ENCODE measurements at places on chromosomes 11 and 22.

DNA sequence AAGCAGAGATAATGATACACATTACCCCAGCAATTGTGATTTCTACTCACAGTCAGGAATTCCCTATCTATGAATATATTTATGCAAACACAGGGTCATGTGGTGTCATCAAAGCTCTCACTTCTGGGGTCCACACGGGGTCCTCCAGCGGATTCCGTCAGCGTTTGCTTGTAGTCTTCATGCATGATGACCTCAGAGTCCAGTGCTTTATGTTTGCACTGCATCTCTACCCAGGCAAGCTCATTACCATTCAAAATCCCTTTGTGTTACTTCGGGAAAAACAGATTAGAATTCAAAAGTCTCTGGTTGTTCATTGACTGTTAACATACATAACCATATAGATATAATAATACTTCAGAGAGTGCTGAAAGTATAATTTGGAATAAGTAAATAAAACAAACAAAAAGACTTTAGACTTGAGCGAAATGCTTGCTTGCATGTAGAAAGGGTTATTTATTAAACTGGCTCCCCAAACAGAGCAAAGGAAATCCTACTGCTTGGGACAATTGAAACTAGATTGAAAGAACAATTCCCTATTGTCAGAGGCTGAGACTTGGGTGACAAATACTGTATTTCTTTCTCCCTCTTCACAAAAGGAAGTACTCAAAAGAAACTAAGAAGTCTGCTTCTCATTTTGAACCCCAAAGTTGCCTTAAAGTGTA lies 423.1 kb downstream of the ETS1 start:
- no peak for DNase-seq

DNA sequence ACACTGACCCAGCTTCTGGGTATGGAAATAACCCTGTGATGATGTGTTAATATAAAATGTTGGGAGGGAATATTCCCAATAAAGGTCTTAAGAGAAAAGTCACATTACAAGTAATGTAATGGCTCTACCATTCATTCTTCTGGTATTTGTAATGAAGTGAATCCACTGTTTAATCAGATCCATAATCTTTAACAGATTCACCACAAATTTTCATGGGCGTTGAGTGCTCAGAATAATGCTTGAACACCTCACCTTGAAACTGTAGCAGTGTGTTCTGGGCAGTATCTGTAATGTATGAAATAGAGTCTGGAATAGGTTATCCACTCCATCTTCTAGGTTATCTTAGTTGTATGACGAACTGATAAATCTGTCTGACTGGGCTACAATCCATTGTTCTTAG lies 26.6 kb upstream of the CRTAM start:
- no peak for DNase-seq

GRCh38 chr11:64598797-64599697 lies 8.0 kb downstream of the SLC22A12 start:
- no peak for DNase-seq

GRCh38 chr11:119223856-119224255 lies 17.7 kb downstream of the CBL start:
- no peak for DNase-seq

GRCh38 chr22:42379966-42380537 lies 52.2 kb downstream of the NFAM1 start:
- DNase-seq, result no peak

- DNase-seq, result no peak
These were observed 177.3 kb downstream of the KIRREL3 start for GRCh38 chr11:126823274-126823673.

- DNase-seq, result no peak
These were observed 5.6 kb downstream of the PTDSS2 start for GRCh38 chr11:455566-456147.

DNA sequence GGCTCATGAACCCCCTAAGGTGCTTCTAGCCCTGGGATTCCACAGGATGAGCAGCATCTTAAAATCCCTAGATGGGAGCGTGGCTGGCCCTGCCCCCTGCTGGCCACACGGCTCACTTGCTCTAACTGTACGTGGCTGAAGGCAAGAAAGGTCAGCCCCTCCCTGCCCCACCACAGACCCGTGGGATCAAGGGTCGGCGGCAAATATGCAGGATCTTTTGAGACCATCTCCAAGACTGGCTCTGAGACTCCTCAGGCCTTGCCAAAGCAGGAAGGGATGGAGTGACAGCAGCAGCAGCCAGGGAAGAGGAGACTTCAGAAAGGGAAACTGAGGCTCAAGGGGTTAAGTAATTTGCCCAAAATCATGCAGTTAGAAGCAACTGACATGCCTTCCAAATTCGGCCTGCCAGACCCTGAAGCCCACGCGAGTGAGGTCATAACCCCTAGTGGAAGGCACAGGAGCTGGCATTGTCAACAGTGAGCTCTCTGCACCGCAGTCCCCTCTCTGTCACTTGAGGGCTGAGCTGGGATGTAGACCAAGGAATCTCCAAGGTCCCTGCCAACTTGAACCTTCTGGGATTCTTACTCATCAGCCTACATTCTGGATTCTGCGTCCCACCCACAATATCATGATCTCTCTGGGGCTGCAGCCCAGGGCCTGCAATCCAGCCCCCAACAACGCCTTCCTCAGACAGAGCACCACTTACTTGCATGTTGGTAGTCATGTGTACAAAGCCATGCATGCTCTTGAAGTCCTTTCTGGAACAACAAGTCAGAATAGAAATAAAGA lies 31.4 kb downstream of the CREB3L1 start:
- peak; percentile 60 for DNase-seq

DNA sequence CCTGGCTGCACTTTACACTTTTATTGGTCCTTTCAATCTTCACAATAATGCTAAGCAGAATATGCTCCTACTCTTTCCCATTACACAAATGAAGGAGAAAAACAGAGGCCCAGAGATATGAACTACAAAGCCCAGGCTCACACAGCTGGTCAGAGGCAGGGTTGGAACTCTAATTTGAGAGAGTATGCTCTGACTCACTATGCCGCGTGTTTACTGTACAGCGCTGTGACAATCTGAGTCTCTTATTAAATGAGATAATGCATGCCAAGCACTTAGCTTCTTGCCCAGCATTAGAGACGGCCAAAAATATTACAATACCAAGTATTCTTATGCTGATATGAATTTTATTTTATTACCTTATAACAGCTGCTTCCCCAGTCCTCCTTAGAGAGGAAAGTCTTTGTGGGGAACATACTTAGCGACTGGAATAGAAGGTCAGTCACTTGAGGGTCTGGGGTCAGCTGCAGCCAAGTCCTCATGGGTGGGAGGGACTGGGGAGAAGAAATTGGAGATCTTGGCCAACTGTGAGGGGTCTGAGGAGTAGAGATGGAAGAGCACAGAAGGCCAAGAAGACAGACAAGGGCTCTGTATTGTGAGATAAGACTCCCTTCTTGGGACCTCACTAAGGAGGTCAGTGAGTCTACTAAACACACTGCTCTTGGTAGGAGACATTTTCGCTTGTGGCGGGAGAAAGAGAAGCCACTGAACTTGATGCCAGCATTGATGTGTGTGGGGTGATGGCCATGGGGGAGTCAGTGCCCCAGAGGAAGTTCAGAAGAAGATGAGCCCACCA lies 150.8 kb upstream of the TIMP3 start:
- no peak for DNase-seq

- no peak for DNase-seq
These were observed 97.2 kb downstream of the GRIK4 start for GRCh38 chr11:120608760-120609211.

All from CD4-positive, alpha-beta T cell treated with Interleukin-15 for 4 hours (primary cell).